Motor neuron (in vitro differentiated cells): ENCODE measurements at places on chromosomes 12 and 14.

- ATAC-seq = no peak
These were observed 58.7 kb downstream of the RALGAPA1 start for GRCh38 chr14:35750202-35750904.

GRCh38 chr14:64364907-64365306, 23.2 kb upstream of the MTHFD1 start:
- ATAC-seq = peak; percentile 81

- ATAC-seq = no peak
These were observed 293.3 kb downstream of the PPFIA2 start for GRCh38 chr12:81465876-81466275.

DNA sequence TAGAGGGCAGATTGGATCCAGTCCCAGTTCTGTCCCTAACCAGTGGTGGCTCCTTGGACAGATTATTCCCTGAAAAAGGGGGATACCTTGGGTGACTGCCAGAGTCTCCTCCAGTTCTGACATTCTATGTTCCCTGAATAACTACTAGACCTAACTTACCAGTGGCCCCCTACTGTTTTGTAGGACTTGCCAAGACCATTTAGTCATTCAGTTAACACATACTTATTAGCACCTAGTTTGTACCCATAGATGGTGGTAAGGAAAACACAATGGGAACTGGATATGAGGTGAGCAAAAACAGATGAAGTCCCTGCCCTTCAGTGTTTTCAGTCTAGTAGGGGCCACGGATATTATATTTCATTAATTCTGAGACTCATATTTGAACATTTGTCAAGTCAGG, 3.5 kb downstream of the PRPF40B start:
- ATAC-seq = no peak

DNA sequence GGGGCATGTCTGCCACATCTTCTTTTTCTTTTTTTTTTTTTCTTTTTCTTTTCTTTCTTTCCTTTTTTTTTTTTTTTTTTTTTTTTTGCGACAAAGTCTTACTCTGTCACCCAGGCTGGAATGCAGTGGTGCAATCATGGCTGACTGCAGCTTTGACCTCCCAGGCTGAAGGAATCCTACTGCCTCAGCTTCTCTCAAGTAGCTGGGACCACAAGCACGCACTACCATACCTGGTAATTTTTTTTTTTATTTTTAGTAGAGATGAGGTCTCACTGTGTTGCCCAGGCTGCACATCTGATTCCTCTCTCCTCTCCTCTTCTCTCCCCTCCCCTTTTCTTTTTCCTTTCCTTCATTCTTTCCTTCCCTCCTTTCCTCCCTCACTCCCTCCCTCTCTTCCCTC, 18.5 kb downstream of the SLC15A5 start:
- no peak for ATAC-seq

DNA sequence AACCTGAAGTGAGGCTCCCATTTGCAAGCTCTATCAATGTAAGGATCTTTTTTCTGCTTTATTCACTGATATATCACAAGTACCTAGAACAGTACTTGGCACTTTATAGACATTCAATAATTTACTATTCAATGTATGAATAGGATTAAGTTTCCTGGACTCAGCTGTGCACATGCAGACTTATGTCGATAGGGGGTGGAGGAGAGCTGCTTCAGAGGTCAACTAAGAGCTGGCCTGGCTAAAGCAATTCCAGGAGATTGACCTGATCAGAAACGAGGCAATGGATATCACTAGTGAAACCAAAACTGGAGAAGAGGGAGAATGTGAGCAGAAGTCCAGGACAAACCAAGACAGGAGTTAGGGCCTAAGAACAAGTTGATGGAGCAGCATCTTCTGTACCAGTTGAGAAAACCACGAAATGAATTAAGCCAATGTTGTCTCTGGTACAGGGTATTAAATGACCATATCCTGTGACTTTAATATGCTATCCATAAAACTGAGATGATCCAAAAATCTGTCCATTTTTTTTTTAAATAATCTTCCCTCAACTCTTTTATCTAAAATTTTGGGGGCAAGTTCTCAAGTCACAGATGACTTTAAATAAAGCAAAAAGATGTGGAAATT, 169.2 kb downstream of the PIK3C2G start:
- no peak for ATAC-seq

DNA sequence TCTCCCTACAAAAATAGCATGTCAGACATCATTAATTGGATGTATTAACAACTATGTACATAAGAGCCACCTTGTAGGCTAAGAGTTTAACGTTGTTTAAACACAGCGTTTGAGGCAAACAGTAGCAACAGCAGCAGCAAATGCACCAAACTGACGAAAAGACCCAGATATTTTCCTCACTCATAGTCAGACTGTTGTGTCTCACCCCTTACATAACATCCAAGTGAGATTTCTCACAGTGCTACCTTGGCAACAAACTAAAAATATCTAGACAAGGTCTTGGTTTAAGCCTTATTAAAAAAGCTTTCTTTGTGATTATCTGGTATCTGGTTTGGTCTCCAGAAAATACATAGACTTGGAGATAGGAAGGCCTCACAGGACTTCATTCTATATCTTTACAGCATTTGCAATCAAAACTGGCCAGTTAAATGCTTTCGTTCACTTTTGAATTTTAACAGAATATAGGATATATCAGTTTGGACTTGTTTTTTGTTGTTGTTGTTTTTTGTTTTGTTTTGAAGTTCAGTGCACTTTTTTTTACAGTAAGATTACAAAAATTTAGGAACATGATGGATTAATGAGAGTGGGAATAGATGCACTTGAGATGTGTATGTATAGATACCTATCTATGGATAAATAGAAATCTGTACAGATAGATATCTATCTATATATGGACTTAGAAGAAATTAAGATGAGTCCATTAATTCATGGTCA, 4.1 kb downstream of the BHLHE41 start:
- ATAC-seq = no peak

GRCh38 chr12:58387199-58387598, 445.8 kb downstream of the ATP23 start:
- no peak for ATAC-seq

DNA sequence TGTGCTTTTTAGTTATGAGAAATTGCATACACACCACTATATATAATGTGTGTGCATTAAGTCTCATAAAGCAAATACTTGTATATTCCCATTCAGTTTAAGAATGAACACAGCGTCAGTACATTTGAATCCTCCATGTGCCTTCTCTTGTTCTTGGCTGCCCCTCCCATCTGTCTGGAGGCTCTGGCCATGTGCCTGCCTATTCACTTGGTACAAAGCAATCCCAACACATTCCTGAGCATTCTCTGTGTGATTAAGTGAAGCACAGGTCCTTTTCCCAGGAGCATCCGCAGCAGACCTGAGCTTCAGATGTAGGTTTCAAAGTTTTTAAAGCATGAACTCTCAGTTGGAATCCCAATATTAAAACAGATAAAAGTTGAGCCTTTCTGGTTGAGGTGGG, 58.7 kb downstream of the POLR3B start:
- peak; percentile 35 for ATAC-seq

- ATAC-seq = no peak
These were observed 3.1 kb upstream of the MFAP5 start for GRCh38 chr12:8665759-8666158.

GRCh38 chr12:87848248-87848868, 180.8 kb downstream of the C12orf50 start:
- ATAC-seq = no peak

GRCh38 chr12:132124766-132125425, 19.2 kb downstream of the DDX51 start:
- no peak for ATAC-seq

GRCh38 chr12:50453872-50454271, 50.9 kb upstream of the DIP2B start:
- no peak for ATAC-seq

DNA sequence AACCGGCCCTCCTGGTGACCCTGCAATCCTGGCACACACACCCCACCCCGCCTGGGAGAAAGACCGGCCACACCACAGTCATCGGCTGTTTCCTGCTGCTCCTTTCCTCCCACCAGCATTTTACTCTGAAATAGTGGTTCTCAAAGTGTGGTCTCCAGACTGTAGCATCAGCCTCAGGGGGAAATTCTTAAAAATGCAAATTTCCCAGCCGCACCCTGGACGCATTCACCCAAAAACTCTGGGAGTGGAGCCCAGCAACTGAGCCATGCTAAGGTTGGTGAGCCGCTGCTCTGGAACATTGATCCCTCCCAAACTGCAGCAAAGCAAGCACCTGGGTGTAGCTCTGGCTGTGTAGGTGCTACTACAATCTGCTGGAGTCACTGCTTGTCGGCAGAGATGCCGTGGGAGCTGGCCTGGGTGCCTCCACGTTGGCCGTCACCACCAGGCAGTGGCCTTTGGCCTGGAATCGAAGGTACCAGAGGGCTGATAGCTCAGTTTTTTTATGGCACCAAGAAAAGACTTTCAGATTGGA, 38.4 kb upstream of the BCL2L14 start:
- no peak for ATAC-seq

DNA sequence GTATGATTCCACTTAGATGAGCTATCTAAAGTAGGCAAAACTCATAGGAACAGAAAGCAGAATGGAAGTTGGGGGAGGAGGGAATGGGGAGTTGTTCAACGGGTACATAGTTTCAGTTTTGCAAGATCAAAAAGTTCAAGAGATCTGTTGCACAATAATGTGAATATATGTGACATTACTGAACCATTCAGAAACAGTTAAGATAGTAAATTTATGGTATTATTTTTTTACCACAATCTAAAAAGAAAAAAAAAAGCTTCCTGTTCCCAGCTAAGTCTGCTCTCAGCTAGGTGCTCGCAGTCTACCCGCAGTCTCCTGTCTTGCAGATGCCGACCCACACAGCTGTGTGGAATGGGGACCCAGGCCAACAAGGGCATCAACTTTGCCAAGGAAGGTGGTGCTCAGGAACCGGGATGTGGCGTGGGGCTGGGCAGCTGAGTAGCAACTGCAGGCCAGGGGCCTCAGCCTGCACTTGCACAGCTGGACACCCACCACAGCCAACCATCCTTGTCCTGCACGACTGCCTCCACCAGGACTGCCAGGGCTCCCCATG, 15.3 kb upstream of the ANO6 start:
- ATAC-seq = no peak

- no peak for ATAC-seq
These were observed 54.9 kb downstream of the PRKCH start for GRCh38 chr14:61376314-61376713.

DNA sequence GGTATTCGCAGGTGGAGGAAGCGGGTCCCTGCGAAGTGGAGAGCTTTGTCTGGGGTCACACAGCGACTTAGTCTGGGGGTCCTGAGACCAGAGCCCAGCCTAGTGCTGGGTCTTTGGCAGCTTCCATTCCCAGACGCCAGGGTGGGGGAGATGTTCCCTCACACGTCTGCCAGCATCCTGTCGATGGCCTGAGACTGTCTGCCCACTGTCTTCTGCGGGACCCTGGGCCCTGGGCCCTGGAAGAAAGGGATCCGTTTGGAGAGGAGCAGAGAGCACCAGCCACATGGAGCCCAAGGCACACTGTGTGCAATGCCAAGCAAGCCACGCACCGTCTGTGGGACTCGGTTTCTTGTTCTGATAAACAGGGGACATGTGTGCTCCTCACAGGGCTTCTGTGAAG, 197.2 kb downstream of the KIF26A start:
- no peak for ATAC-seq

- no peak for ATAC-seq
These were observed 206.0 kb upstream of the DIO3 start for GRCh38 chr14:101355284-101355683.

GRCh38 chr12:15662983-15663659, 126.1 kb downstream of the EPS8 start:
- no peak for ATAC-seq

DNA sequence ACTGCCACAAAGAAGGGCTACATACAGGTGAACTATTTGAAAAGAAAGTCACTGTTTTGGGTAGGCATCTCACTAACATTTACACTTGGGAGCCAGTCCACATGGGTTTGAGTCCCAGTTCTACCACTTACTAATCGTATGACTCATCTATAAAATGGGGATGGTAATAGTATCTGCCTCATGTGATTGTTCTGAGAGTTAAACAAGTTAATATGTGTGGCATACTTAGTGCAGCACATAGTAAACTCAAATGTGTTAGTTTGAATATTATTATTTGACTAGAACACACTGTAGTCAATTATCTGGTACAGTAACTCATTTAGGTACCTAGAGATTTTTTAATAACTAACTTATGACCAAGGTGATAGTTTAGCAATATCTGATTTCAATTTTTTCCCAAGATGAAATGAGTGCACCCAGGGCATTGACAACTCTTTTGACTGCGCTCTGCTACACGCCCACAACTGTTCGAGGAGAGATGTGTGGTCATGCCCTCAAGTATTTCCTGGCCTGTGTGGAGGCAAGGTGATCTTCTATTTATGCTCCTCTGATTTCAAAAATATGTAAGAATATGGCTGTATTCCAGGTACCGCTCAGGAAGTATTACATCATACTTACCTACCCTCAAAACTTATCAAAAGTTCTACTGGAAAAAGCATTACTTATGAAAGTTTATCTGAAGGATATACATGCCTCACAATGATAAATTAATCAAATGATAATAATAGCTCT, 210.6 kb upstream of the EGLN3 start:
- no peak for ATAC-seq

GRCh38 chr12:50518090-50518489, 13.3 kb downstream of the DIP2B start:
- no peak for ATAC-seq

- ATAC-seq = no peak
These were observed 55.3 kb upstream of the FGD4 start for GRCh38 chr12:32344047-32344446.

DNA sequence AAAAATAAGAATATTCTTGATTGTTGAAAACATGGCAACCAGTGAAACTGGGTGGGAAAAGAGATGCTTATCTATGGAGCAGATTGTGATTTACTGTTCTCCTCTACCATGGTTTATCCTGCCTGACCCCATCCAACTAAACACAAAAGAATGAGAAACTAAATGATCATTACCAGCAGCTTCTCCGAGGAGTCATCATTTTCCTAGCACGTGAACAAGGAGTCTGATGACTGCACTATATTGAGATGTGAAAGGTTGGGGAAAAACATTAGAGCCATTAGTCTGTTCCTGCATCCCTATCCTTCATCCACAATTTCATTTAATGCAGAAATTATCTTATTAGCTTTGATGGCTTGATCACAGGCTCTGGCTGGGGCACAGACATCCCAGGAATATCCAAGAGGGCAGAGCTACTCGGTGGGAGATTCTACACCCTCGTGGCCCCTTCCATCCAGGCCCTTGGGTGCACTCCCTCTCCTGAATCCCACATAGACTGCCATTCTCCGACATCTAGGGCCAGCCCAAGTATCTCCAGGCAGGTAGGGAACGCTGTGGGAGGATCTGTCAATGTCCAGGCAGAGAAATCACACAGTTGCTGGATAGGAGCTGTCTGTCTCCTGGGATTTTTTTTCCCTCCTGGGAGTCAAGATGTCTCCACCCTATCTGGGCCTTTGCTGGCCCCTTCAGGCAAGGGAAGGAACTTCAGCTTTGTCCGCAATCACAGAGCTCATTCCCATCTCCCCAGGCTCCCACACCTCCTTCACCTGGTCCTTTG, 43.3 kb upstream of the DHRS4 start:
- peak; percentile 82 for ATAC-seq
